ENCODE measurements at places on chromosomes 5 and 9.
A peak's percentile ranks its signal among the peaks of the same experiment; 100 is the strongest.

DNA sequence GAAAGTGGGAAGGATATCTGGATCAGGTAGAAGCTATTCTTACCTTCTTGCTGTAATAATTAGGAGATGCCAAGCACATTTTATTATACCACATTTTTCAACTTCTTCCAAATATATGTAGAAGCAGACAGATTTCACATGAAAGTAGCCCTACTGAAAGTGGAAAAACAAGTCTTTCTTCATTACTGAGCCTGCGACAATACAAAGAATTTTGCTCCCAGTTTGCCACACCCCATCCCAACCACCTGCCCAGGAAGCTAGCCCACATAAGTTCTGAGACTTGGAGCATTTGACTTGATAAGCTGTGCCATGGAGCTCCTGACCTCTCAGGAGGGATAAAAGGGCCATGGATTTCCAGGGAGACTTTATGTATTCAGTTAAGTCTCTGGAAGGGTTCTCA, 249.1 kb upstream of the ADCY2 start:
- DNase-seq = no peak

- no peak for DNase-seq
Observed at GRCh38 chr5:170306381-170306831, 8.8 kb upstream of the LCP2 start.

GRCh38 chr5:132808448-132808847, 4.7 kb upstream of the SOWAHA start:
- DNase-seq = no peak

- peak; percentile 84 for DNase-seq
Observed at GRCh38 chr5:321230-321725, at the start of gene AHRR. Gene AHRR, plus strand, starts transcription at chr5:321714. Its CDS starts 22,189 bp downstream, at chr5:343903.

GRCh38 chr5:45795458-45795857, 99.3 kb upstream of the HCN1 start:
- no peak for DNase-seq

- DNase-seq = no peak
Observed at GRCh38 chr9:19022206-19022605, 10.8 kb downstream of the SAXO1 start.

GRCh38 chr9:101527066-101527465, 6.6 kb upstream of the RNF20 start:
- DNase-seq = no peak

DNA sequence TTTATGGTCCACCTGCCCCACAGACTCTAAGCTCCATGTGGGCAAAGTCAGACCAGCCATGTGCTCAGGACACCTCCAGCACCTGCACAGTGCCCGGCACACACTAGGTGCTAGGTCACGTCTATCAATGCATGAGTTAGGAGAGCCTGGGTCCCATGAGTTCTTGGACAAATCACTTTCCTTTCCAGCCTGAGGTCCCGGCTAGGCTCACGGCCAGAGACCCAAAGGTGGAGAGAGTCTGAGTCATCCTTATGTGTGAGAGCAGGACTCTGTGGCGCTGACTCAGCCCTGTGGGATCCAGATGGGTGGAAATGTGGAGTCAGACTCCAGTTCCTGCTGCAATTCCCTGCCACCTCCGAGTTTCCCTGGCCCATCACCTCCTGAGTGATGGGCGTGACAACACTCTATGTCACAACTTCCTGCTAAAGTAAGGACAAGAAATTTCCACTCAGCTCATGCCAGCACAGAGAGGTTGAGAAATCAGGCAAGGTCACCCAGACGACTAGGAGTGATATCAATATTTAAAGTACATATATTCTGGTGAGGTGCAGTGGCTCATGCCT, 2.5 kb upstream of the ST6GALNAC4 start:
- DNase-seq = peak; percentile 92

- no peak for DNase-seq
Observed at GRCh38 chr5:32098291-32098690, 75.8 kb downstream of the GOLPH3 start.

- DNase-seq = no peak
Observed at GRCh38 chr9:125444956-125445506, 183.4 kb downstream of the GAPVD1 start.

DNA sequence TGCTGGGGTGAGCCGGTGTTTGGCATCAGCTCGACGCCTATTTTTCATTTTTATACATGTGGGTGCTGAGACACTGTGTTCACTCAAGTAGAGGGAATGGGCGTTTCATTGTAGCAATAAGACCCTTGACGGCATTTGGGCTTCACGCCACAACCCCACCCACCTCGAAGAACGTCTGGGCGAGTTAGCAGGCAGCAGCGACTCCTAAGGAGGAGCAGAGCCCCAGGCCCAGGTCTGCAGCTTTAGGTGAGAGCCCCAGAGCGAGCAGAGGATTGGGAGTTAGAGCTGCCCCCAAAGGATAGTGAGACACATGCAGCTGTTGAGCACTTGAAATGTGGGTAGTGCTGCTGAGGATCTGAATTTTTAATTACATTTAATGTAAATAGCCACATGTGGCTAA, 1.6 kb upstream of the ZFP62 start:
- no peak for DNase-seq

DNA sequence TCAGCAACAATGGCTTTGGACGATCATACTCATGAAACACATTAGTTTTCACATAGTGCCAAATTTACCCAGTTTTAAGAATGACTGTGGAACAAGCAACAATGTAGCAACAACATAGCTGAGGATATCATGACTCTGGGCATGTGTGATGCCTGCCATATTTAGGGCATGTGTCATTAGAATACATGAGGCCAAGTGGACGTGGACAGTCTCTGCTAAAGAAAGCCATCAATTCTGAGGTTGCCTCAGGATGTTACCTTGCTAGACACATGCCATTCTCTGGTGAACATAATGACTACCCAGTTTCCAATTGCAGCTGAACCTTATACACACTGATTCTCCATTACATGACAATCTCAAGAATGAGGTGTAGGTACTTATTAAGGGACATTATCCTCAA, 103.3 kb upstream of the ADAMTS19 start:
- no peak for DNase-seq

DNA sequence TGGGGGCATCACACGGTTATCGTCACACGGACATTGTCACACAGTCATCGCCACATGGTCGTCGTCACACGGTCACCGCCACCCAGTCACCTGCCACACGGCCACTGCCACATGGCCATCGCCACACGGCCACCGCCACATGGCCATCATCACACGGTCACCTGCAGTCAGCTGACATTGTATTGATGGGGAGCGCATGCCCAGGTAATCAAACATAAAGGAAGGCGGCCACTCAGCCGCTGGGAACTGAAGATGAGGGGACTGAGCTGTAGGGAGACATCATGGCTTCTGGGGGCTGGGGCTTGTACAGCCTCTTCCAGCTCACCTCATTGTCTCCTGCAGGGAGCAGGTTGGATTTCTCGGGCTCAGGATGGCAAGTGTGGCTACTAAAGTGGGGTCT, 49.2 kb downstream of the MRPL36 start:
- peak; percentile 44 for DNase-seq

DNA sequence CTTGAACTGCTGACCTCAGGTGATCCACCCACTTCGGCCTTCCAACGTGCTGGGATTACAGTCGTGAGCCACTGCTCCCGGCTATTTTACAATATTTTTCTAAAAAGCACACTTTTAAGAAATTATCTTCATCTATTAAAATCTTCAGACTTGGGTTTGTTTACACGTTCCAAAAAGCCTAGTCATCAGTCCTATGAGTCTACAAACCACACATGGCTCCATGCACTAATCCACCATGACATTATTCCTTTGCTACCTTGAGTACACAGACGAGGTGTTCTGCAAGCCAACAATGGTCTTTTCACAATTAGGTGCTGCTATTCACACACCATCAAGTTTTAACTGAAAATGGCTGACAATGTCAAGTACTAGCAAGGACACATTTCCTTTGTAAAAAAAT, 41.0 kb downstream of the TRPM6 start:
- DNase-seq = no peak

DNA sequence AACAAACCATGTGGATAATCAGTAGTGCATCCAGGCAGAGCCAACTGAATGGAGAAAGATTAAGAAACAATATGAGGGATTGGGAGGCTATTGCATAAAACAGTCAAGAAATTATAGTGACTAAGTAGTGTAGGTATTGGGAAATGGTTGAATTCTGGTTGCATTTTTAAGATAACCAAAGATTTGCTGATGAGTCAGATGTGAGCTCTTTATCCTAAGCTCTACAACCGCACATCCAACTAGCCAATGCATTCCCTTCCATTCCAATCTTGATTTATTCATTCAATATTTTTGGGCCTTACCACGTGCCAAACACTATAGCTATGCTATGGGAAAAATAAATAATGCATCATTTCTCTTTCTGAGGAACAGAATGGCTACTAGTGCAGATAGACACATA, 524.5 kb upstream of the RGMB start:
- DNase-seq = no peak

- DNase-seq = no peak
Observed at GRCh38 chr9:84187090-84187489, 153.5 kb downstream of the SLC28A3 start.

- no peak for DNase-seq
Observed at GRCh38 chr5:6812800-6813731, 99.8 kb downstream of the TENT4A start.

DNA sequence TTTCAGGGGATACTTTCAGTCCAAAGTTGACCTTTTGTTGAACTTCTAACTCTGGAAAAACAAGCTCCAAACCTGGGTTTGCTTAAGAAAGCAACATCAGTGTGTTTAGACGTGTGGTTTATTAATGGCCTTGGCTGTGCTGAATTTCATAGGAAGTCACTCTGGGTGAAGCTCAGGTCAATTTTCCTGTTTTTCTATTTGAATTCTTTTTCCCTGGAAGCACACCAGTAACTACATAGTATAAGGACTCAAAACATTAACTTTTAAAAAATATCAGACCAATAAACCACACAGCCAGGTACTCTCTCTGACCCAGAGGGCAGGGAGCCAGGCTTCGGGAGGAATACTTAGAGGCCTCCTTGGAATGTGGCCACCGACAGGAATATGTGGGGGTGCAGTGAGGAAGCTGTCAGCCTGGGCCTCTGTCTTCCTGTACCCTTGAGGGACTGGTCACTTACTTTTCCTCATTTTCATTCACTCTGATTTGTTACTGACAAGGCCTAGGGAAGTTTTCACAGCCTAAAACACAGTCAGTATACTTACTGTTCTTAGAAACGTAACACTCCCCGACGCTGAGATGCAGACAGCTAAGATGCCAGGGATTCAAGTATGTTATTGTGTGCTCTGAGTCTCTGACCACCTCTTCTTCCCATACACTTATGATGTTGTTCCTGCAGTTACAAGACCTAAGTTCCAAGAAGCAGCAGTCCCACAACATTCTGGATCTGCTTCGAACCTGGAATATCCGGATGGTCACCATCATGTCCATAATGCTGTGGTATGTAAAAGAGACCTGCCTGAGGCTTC, 18.9 kb downstream of the SLC22A5 start:
- no peak for DNase-seq

DNA sequence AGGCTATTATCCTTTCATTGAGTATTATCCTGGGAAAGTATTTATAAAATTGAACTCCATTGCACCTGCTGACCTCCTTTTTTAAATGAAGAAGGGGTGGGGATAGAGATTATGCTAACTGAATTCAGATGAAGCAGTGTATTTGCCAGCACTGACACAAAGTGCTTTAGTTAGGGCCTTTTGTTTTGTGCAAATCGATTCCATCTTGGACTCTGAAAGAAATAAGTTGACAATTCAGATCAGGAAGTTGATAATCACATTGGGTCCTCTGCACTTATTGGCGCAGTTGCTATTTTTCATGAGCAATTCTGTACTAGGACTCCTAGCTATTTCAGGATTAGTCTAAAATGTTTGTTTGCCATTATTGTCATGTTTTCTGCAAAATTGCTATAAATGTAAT, 101.6 kb upstream of the FSD1L start:
- DNase-seq = no peak

- DNase-seq = no peak
Observed at GRCh38 chr9:105651806-105652205, 10.5 kb upstream of the TAL2 start.

GRCh38 chr5:127203818-127204217, 86.8 kb upstream of the MEGF10 start:
- DNase-seq = no peak

DNA sequence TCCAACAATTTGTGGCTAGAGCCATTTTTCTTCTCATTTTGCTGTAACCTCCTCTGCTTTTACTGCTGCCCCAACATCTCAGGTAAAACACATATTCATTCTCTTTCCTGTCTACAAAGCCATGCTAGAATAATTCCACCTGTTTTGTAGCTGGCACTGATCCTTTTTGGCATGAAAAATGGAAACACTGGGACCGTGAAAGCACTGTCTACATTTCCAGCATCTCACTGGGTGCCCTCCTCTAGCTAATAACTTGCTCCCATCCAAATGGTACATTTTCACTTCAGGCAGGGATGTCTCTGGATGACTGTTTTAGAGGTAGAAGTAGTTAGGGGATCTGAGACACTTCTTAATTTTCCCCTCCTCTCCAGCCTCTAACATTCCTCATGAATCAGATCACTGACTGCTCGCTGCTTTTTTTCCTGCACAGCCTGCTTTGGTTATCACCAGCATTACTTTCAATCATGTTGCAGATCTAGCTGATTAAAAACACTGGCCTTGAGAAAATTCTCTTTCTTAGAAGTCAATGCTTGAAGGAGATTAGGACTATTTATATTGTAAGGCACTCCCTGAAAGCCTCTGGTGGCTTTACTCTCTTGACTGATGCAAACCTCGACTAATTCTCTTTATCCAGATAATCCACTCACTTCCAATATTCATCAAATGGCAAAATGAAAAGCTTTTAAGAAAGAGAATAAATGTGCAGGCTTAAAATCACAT, 1312.6 kb upstream of the DMAC1 start:
- DNase-seq = no peak

DNA sequence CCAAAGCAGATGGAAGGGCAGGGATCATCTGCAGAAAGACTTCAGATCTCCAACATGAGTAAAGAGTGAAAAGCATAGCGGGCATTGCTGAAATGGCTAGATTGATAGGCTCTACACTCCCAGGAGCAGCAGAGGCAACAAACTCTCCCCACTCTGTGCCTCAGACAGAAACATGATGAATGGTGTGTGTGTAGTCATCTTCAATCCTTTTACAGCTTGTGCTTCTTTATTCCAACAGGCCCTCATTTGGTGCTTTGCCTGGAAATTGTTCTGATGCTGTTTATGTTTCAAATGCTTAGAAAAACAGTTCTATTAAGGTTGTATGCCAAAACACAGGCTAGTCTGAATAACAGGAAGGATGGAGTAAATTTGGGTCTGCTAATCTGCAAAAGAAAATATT, 176.2 kb downstream of the DMRTA1 start:
- no peak for DNase-seq

DNA sequence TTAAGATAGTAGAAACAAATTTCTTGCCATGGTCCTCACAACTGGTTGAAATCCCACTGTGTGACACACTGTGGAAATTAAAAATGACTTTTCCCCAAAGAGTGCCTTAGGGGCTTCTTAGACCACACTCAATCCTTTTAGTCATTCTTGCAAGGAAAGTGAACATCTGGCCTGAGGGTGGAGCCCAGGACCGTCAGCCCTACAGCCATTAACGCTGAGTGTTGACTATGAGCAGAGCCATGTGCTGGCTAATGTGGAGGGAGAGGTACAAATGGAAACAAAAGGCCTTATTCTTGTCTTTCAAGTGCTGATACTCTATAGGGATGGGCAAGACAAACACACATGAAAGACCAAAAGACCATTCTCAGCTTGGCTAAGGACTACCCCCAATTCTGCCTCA, 456.5 kb downstream of the ZSWIM6 start:
- DNase-seq = no peak

- no peak for DNase-seq
Observed at GRCh38 chr5:173423452-173424117, 95.4 kb upstream of the STC2 start.

- DNase-seq = peak; percentile 79
Observed at GRCh38 chr5:140633021-140633471, at the start of gene CD14. Gene CD14, minus strand, starts transcription at chr5:140633175. Its CDS starts 104 bp downstream, at chr5:140633071.

- DNase-seq = no peak
Observed at GRCh38 chr5:65535529-65535987, 27.4 kb downstream of the CENPK start.

Data from upper lobe of right lung (tissue), 1 donor.